ENCODE measurements at places on chromosomes 12 and 14.

- no peak for DNase-seq
Observed at GRCh38 chr12:129693731-129694130, 210.1 kb downstream of the TMEM132D start.

- DNase-seq: no peak
Observed at GRCh38 chr12:7916936-7917335, 19.1 kb downstream of the SLC2A3 start.

DNA sequence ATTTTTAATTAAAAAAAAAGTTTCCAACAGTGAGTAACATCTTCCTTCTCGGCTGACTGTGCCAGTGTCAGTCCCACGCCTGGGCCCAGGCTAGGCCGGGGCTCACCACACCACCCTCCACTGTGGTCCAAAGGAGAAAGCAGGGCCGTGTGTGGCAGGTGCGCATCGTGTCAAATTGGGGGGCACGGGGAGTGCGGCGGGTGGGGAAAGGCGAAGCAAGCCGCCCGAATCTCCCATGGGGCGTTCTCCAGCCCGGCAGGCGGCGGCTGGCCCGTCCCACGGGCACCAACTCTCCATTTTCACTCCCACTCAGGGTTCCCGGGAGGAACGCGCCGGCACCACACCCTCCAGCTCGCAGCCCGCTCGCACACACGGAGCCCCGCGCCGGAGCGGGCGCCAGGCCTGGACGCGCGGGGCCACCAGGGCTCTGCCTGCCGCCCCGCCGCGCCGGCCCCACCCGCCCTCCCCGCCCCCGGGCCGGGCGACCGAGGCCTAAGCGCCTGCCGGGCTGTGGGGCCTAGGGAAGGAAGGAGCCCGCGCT is 604 bp downstream of the EEA1 start:
- DNase-seq: no peak

DNA sequence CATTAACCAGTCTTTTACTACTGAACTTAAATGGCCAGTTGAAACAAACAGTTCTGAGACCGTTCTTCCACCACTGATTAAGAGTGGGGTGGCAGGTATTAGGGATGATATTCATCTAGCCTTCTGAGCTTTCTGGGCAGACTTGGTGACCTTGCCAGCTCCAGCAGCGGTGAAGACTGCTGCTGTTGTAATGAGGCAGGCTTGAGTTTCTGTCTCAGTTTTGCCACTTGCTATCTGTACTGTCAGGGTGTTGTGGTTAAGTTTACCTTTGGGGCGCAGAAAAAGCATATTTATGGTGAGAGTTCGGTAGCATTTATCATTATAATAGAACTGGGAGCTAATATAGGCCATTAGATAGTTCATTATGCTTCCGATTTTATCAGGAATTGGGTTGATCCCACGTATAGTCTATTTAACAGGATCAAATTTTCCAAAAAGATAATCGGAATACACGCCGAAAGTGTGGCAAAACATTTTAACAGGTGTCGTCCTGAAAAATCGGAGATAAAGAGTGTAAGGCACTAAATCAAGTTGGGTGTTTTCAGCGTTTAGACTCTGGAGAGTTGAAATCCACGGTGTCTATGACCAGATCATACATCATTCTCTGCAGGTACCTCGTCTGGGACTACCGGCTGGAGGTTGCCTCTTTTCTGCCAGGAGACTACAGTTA is 688 bp upstream of the NECAP1 start:
- DNase-seq: no peak

GRCh38 chr14:95191445-95192199 is 34.3 kb upstream of the DICER1 start:
- DNase-seq: no peak

GRCh38 chr14:98548071-98548686 is 723.8 kb downstream of the BCL11B start:
- no peak for DNase-seq

GRCh38 chr14:100421756-100422470 is 98.8 kb downstream of the SLC25A47 start:
- no peak for DNase-seq

DNA sequence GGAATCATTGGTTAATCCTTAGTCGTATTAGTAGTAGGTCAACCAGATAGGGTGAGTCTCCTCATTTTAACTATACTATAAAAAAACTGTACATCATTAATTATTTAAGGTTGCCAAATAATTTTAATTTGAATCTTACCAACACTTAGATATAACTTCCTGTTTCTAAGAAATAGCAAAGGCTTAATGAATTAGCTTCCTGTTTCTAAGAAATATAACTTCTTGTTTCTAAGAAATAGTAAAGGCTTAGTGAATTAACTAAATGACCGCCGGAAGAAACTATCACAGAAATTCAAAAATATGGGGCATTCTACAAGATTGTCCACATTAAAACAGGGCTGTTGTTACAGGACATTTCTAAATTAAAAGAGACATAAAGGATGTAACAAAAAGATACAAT is 392.9 kb upstream of the FOXG1 start:
- DNase-seq: no peak

DNA sequence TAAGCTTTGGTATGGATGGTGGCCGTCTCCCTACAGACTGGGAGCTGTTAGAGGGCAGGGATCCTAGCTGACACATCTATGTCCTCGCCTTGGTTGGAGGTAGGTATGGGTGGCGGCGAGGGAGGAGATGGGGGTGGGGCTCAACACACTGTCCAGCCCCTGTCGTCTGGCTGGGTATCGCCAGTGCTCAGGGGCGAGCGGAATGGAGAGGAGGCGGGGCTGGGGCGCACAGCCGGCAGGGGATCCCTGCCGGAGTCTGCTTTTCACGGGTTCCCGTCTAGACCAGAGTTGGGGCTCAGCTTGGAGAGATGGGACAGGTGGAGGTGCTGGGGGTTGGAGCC is 16.1 kb downstream of the TAMALIN start:
- DNase-seq: peak; percentile 70

- no peak for DNase-seq
Observed at GRCh38 chr12:100215209-100215608, 14.6 kb downstream of the ACTR6 start.

- DNase-seq: no peak
Observed at GRCh38 chr12:121189619-121190155, 20.2 kb upstream of the P2RX4 start.

DNA sequence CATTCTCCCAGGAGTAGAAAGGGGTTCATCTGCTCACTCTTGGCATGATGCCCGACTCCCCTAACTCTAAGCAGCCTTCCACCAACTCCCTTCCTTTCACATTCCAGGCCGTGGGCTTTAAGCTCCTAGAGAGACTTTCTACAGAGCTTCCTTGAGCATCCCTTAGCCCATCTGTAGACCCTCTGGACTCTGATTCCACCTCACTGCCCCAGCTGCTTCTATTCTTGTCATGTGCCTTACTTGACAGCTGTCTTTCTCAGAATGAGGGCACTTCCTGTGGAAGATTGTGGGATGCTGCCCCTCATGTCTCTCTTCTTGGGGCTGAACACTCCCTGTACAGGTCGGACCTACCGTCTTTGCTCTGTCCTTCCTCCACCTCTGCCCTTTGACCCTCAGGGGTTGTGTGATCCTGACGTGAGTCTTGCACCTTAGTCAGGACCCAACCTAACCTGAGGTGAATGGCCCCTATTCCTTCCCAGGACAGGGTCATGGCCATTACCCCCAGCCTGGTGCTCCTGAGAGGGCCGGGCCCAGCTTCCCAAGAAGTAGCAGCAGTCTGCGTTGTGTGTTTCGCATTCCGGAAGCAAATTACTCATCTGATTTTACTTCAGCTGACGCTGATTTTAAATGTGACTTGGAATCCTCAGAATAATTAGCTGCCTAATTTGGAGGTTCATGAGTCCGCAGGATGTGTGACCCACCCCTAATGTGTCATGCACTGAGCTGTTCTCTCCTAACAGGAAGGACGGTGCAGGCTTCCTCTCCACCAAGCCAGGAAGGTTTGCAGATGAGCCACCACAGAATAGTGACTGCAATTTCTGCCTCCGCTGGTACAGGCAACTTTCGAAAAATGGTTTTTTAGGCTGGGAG is 2.7 kb upstream of the GALNT6 start:
- DNase-seq: no peak

GRCh38 chr12:27779416-27779919 is 565 bp upstream of the KLHL42 start:
- DNase-seq: no peak

- no peak for DNase-seq
Observed at GRCh38 chr14:77103475-77103874, 5.4 kb downstream of the CIPC start.

DNA sequence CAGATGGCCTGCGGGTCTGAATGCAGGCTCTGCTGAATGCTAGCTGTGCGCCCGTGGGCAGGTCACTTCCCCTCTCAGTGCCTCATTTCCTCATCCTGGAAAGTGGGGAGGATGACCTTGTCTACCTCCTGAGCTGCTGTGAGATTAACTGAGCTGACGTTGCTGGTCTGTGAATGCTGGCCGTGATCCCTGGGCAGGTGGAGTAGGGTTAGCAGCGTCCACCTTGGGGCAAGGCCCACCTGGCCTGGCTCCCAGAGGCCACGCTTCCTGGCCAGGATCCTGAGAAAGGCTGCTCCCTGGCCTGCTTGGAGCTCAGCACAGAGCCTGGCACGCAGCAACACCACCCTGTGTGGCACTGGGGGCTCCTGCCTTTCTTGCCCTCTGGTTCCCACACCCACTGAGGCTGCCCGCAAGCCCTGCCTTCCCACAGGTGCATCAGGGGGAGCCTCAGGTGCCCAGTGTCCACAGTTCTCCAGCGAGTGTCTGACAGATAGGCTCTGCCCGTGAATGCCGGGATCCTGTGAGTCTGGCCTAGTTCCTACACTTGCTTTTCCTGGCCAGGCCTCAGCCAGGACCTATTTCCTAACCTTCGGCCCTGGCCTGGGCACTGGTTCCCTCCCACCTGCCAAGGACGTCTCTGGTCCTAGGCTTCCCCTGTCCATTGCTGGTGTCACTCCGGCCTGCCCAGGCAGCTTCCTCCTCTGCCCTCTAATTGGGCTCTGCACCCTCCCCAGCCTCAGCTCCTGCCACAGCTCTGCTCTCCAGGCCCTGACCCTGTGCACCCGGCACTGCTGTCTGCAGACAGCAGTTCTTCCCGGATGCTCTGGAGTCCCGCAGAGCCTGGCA is 37.2 kb upstream of the TDRD9 start:
- DNase-seq: peak; percentile 84

DNA sequence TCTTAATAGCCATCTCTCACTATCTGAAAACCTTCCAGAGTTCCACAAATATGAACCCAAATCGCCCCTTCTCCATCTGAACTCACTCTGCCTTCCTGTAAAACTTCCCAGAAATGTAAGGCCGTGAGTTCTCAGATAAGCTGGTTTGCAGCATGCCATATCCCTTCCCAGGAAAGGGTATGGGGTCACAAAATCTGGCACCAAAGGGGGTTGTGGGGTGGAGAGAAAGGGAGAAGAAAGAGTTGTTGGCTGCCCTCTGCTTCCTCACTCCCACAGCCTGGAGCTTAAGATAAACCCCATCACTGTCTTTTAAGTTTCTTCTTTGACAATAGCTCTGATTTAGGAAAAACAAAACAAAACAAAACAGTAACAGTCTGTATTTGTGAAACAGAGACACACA is 10.7 kb downstream of the TMTC1 start:
- no peak for DNase-seq

GRCh38 chr12:14270392-14270791 is 95.1 kb upstream of the ATF7IP start:
- DNase-seq: no peak

DNA sequence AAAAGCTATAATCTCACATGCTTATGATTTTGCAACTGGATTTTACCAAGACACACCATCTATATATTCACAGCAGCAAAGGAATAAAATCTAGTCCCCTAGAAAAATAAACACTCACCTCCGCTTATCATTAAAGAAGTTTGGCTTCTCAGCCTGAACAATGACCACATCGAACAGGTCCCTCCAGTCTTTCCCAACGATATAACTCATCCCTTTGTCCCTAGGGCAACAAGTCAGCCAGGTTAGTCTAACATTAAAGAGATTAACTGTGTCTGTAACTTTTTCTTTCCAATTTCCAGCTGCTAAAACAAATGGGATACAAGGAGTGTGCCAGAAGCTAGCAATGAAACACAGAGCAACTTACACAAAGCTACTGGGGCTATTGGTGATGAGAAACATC is 48.0 kb downstream of the NT5DC3 start:
- no peak for DNase-seq

DNA sequence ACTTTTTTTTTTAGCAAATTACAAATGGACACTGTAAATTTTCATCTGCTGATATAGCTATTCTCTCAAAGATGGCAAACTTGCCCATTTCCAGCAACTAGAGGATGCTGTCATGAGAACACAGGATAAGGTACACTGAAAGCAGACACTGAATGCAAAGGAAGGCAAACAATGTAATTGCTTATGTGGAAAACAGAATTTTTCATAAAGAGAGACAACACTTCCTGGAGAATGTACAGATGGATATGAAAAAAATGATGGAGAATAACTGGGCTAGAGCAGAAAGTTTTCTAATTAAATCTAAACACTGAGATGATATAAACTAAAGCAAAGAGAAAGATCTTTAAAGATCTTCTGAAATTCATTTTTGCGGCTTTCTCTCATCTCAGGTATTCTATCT is 581 bp downstream of the CD69 start:
- DNase-seq: no peak

DNA sequence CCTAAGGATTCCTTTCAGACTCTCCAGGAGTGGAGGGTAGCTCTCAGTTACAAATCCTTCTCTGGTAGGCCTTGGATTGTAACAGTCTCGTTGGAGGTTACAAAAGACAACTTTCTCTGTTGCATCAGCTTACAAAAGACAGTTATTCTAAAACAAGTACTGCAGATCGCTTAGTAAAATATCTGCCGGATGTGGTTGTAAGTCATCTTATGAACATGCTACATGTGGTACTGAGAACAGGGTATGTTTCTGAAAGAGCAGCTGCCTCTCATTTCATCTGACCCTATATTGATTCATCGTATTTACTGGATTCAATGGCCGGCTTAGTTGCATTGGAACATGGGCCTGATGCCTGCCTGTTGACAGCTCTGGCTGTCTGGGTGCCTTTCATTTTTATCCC is 157.4 kb downstream of the PTCSC3 start:
- no peak for DNase-seq

GRCh38 chr12:40499856-40500255 is 192.4 kb upstream of the CNTN1 start:
- DNase-seq: no peak

DNA sequence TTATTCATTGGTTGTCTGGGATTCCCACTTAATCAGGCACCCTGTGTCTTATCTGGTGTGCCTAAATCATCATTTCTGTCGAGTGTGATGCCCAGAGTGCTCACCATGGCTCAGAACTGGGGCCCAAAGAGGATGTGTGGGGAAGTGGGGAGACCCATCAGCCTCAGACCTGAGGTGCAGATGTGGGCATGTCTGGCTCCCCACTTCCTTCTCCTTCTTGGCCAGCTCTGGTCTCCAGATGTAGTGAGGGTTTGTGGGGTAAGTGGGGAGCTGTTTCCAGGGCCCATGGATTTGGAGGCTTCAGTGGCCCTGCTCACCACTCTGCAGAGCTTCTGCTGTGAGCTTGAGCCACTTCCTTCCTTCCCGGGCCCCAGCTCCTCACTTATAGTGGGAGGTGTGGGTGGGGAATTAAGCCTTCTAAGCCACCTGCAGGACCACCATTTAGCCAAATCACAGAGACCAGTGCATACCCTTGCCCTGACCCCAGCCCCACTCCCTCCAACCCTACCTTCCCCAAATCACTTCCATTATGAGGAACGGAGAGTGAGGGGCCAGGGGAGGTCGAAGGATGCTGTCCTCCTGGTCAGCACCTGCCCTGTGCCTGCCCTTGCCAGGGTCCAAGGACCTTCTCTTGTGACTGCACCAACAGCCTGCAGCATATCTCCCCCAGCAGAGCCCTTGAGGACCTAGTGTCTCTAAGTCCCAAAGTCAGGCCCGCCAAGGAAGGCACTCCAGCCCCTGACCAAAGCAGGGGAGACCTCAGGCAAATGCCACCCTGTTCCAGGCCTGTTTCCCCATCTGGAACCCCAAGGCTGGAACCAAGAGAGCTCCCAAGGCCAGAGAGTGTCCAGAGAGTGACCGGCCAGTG is 278.2 kb upstream of the RTL1 start:
- no peak for DNase-seq

All from T47D (cell line).